Renal cortical epithelial cell (primary cell): ENCODE measurements at places on chromosomes 2 and 18. TPM values are rescaled to one million over a fixed set of nuclear protein-coding genes. Genes with fewer than 3 reads are reported as not detected.

DNA sequence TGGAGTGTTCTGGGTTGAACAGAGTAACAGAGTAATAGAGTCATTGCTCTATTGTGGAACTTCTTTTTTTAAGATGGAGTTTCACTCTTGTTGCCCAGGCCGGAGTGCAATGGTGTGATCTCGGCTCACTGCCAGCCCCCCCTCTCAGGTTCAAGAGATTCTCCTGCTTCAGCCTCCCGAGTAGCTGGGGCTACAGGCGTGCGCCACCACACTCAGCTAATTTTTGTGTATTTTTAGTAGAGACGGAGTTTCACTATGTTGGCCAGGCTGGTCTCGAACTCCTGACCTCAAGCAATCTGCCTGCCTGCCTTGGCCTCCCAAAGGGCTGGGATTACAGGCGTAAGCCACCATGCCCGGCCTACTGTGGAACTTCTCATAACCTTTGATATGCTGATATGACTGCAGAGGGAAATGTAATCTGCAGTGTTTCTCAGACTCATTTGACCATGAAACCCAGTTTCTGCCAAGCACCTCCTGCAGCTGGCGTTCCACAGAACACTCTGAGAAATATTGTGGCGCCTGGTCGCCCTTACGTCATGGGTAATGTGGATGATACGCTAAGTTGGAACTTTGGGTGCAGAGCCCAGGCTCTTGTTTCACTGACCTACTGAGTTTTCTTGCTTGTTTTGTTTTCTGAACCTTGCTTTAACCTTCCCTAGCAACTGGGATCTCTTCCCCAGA is 213.8 kb downstream of the BCL2 start:
- DNase-seq, result no peak

GRCh38 chr18:36887114-36887513 is 58.2 kb downstream of the KIAA1328 start:
- no peak for DNase-seq

DNA sequence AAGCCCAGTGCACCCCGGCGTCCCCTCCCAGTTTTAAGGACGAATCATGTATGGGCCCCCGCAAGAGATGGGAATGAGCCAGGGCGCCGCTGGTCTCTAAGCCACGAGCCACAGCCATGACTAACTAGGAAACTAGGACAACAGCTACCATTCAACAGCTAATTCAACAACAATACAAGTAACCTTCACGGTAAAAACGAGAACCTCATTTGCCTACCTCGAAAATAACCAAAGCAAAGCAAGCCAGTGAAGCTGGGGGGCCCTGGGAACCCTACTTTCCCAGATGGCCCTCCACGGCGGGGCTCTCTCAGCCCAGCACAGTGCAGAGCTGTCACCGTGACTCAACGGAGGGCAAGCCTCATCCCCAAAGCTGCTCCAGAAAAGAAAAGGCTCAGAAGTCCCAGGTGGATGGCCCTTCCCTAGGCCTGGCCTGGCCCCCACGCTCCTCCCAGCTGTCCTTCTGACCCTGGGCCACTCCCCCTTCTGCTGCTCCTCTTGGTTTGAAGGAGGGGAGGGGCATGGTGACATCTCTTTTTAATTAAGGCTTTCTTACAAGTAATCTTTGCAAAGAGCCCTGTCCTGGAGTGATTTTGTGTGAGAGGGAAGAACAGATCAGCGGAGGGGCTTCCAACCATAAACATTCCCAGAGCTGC is 126.3 kb downstream of the HDAC4 start:
- DNase-seq, result peak; percentile 43

GRCh38 chr2:237341872-237342271 is 72.1 kb downstream of the COL6A3 start:
- DNase-seq, result no peak

DNA sequence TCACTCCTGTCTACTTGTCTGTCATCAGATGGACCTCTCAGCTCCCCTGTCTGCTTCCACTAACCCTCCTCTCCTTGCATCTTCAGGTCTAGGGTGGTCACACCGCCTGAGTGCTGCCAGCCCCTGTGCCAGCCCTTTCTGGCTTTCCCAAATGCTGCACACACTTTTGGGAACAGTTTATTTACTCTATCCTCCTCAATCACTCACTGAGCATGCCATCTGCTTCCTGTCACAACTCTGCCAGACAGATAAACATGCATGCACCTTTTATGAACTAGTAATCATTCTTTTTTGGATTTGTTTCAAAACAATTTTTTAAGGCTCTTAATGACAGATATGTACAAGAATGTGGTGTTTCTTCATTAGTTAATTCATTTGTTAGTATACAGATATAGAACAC is 56.3 kb upstream of the CCDC195 start:
- DNase-seq, result no peak

GRCh38 chr2:84847326-84848050 is 33.4 kb downstream of the TRABD2A start:
- DNase-seq, result no peak

EDAR gene
- total RNA-seq, result 0.05 and 1.6 TPM in 2 replicates

APOB gene
- 0.50 TPM in 1 of 2 replicates, not detected in the other for total RNA-seq
